Left lung (tissue), 14 donors: ENCODE measurements at places on chromosomes 4 and X. TPM values are rescaled to one million over a fixed set of nuclear protein-coding genes. Genes with fewer than 3 reads are reported as not detected.

- no peak for DNase-seq
Observed at GRCh38 chr4:80263541-80264351, 2.7 kb upstream of the FGF5 start.

DNA sequence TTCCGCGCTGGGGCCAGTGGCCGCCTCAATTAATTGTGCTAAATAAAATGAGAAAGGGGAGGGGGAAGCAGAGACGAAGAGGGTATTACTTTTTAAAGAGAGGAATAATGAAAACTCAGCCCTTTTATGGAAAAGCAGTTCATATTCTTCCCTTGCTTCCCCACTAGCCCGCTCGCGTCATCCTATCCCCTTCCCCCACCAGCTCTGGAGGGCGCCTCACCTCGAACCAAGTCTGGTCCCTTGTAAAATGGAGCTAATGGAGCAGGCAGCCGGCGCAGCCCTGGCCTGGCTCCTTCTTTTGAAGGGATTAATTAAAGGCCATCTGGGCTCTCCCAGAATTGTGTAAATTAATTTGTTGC, 511 bp upstream of the NKX6-1 start:
- no peak for DNase-seq

GRCh38 chrX:115560211-115560977, 580 bp upstream of the PLS3 start:
- DNase-seq = no peak

GRCh38 chrX:7170898-7171297, 22.9 kb upstream of the PUDP start:
- no peak for DNase-seq

Gene CENPVL2
- not detected for total RNA-seq

GRCh38 chr4:39305912-39306677, 60.1 kb downstream of the RFC1 start:
- no peak for DNase-seq
